Stimulated activated CD8-positive, alpha-beta memory T cell treated with anti-CD3 and anti-CD28 coated beads, Interleukin-12 subunit alpha, Interleukin-12 subunit beta, amount 100 ng/mL, for 1 hour (primary cell): ENCODE measurements at places on chromosomes 13 and 19.

GRCh38 chr13:30738526-30739236, 3.3 kb downstream of the ALOX5AP start:
- no peak for DNase-seq

GRCh38 chr19:48926909-48927308, 6.6 kb upstream of the DHDH start:
- no peak for DNase-seq

GRCh38 chr19:19554074-19555023, 16.3 kb downstream of the CILP2 start:
- peak; percentile 36 for DNase-seq

DNA sequence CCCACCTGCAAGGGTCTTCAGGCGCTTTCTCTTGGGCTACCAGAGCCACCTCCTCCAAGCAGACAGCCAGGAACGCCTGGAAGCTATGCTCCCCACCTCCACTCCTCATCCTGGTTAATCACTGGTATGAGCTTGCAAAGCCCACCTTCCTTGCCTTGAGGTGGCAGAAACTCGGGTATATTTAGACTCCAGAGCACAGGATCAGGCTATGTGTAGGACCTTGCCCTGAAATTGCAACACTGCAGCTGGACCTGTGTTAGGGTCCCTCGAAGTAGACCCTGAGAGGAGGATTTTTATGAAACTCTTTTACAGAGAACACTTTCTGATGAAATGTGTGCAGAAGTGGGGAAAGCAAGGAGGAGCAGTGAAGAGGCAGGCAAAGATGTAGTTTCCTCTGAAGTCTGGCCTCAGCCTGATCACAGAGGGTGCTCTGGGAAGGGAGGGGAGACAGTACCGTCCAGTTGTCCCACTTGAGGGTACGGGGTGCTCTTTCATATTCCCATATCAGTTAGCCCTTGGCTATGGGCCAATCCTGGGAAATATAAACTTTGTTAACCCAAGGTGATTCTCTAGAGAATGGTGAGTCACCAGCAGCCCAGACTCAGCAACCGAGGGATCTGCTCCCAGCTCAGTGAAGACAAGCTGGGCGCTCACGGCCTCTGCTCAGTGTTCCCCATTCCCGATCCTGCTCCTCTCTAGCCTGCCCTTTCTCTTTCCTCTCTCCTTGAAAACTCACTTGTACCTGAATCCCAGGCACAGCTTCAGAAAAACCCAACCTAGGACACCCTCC, 157.9 kb downstream of the UQCRFS1 start:
- DNase-seq = no peak

- DNase-seq = no peak
These were observed 35.0 kb downstream of the B3GLCT start for GRCh38 chr13:31234729-31235128.

DNA sequence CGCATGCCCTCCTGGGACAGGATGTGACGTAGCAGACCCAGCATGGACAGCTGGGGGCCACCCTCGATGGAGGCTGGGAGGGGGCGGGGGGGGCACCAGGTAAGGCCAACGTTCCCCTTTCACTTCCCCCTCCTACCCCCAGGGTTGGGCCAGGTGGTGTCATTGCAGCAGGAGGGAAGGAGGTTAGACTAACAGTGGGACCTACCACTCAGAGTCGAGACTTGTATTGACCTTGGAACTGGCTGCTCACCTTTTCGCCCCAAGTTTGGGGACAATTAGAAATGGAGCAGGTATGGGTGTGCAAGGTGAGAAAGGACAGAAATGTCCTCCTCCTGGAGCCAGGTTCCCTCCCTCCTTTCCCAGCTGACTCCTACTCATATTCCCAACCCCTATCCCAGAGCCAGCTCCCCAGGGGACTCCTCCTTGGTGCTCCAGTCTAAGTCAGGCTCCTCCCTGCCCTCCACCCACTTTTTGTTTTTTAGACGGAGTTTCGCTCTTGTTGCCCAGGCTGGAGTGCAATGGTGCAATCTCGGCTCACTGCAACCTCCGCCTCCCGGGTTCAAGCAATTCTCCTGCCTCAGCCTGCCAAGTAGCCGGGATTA, 8.6 kb upstream of the SLC25A41 start:
- DNase-seq = no peak

GRCh38 chr19:8352134-8352827, 9.2 kb upstream of the KANK3 start:
- DNase-seq = no peak

- DNase-seq = no peak
These were observed 38.2 kb downstream of the PDS5B start for GRCh38 chr13:32624441-32624840.

GRCh38 chr13:25616674-25617073, 244.9 kb downstream of the ATP8A2 start:
- no peak for DNase-seq

GRCh38 chr13:48400850-48401291, 12.0 kb downstream of the LPAR6 start:
- no peak for DNase-seq
